ENCODE measurements at places on chromosomes 6 and 20.

GRCh38 chr6:156807028-156807427 is 29.9 kb downstream of the ARID1B start:
- DNase-seq = no peak

GRCh38 chr6:57173056-57173885 is 1.1 kb downstream of the BAG2 start:
- DNase-seq = no peak

DNA sequence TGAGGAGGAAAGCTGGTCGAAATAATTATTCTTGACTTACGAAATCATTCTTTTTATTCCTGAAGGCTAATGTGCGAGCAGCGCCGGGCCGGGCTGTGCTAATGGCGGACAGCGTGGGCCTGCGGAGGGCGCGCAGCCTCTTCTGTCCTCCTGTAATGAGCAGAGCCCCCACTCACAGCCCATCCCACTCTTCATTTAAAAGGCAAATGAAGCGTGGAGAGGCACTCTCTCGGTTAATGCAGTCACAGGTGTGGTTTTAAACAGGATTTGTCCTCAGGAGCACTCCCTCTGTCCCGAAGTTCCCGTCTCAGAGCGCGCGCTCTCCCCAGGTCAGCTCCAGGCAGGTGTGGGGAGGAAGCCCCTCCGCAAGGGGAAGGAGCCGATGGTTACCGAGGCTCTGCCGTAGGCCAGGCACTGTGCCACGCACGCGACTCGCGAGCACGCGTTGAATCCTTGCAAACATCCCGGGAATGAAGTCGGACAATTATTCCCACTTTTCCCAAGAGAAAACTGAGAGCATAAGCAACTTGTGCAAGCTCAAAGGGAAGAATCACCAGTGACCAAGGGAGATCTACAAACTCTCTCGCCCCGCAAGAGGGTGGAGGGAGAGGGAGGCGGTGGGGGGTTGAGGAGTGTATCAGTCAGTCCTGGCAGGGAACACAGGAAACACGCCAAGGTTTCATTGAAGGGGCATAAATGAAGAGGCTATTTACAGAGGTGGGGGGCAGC is 35.5 kb upstream of the ZFAND3 start:
- DNase-seq = no peak

DNA sequence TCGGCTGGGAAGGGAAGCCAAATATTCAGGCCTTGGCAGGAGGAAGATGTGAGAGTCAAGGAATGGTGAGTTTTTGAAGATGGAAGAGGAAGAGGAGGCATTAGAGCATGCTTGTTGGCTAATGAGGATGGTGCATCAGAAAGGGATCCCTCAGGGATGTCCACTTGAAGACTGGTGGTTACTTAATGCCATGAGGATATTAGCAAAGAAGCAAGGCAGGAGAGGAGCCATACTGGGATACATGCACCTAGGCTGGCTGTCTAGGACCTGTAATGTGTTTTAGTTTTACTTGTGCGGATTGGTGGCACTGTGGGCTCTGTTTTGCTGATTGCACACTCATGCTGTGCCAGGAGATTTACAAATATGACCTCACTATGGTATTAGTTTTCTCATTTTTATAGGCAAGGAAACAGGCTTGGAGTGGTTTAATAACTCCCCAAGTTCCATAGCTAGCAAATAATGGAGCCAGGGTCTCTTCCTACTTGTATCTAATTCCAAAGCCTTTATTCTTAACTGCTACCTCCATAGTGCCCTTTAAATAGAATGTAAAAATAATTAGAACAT is 37.8 kb downstream of the NCOA7 start:
- no peak for DNase-seq

Measured in stimulated activated CD4-positive, alpha-beta T cell treated with anti-CD3 and anti-CD28 coated beads, Interleukin-1b, Interleukin-23, amount 100 ng/mL, for 1 hour (primary cell).